ENCODE measurements at places on chromosomes 1 and 21. TPM values are rescaled to one million over a fixed set of nuclear protein-coding genes. Genes with fewer than 3 reads are reported as not detected.
A peak's percentile ranks its signal among the peaks of the same experiment; 100 is the strongest.

DNA sequence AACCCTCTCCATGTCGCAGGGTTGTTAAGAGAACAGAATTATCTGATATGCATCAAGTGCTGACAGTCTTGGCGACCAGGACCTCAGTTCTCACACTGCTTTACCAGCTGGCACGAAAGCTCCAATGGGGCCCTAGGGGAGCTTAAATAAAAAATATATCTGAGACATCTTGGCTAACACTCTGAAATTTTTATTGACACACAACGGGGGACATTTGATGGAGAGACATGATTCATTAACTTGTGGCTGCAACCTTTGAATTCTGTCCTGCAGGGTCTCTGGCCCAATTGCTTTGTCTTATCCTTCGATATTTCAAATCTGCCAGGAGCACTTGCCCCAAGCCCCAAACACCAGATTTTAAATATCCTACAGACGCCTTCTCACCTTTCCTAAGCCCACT lies 567.0 kb downstream of the AJAP1 start:
- H3K36me3 ChIP-seq = no peaks in the 10 kb centered on the region
- no peak for DNase-seq
- H3K4me3 ChIP-seq = no peak overlapping the region
- no peak overlapping the region for H3K27ac ChIP-seq

The LRRC8C gene
- 2.3 TPM for total RNA-seq

GRCh38 chr1:155473151-155473821 lies 89.3 kb downstream of the ASH1L start:
- no peaks in the 10 kb centered on the region for H3K4me1 ChIP-seq
- no peaks in the 10 kb centered on the region for H3K27me3 ChIP-seq
- no peaks in the 10 kb centered on the region for H3K36me3 ChIP-seq

GRCh38 chr1:204077979-204078696 lies 5.2 kb downstream of the SOX13 start:
- no peaks in the 10 kb centered on the region for H3K36me3 ChIP-seq
- H3K27ac ChIP-seq = peak overlapping the region; percentile 81
- H3K27me3 ChIP-seq = no peaks in the 10 kb centered on the region

The APOBEC4 gene
- not detected for total RNA-seq

GRCh38 chr1:104574620-104575019 lies 824.9 kb downstream of the AMY1C start:
- no peak overlapping the region for H3K27ac ChIP-seq
- no peak overlapping the region for H3K4me3 ChIP-seq
- no peaks in the 10 kb centered on the region for H3K4me1 ChIP-seq

- no peak overlapping the region for H3K4me3 ChIP-seq
- no peak overlapping the region for H3K27ac ChIP-seq
- peaks cover 7% of the 10 kb centered on the region for H3K4me1 ChIP-seq
- H3K27me3 ChIP-seq = peaks cover 5% of the 10 kb centered on the region
- H3K36me3 ChIP-seq = no peaks in the 10 kb centered on the region
Observed at GRCh38 chr1:43043695-43044094, 85.0 kb upstream of the SLC2A1 start.

The REN gene
- 0.38 TPM for total RNA-seq

DNA sequence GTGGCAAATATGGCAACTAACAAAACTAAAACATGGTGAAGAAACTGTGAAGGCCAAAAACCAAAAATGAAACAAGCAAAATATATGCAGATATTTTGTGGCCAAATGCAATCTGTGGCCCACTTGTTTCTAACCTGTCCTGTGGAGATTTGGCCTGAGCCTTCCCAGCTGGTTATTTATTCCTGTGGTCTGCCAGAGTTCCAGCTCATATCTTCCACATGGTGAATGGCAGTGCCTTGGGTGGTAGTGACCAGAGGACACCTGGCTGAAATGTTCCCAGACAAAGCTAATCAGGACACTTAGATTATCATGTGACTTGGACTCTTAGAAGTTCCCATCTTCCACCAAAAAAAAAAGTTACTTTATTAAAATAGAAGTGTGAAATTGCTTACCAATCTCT lies 39.7 kb downstream of the RNASEL start:
- no peaks in the 10 kb centered on the region for H3K4me1 ChIP-seq
- no peak for DNase-seq

GRCh38 chr1:213457186-213457585 lies 406.1 kb downstream of the RPS6KC1 start:
- H3K4me3 ChIP-seq = no peak overlapping the region
- DNase-seq = no peak
- H3K4me1 ChIP-seq = no peaks in the 10 kb centered on the region
- no peaks in the 10 kb centered on the region for H3K36me3 ChIP-seq
- no peaks in the 10 kb centered on the region for H3K27me3 ChIP-seq
- no peak overlapping the region for H3K27ac ChIP-seq

The SYCP1 gene
- not detected for total RNA-seq

The RGS16 gene
- total RNA-seq = 1.2 TPM

The DNMT3L gene
- total RNA-seq = not detected

- no peak overlapping the region for H3K4me3 ChIP-seq
- peaks cover 50% of the 10 kb centered on the region for H3K27me3 ChIP-seq
- no peaks in the 10 kb centered on the region for H3K36me3 ChIP-seq
- H3K4me1 ChIP-seq = peaks cover 3% of the 10 kb centered on the region
Observed at GRCh38 chr1:34360574-34360973, 183.9 kb downstream of the C1orf94 start.

The VANGL1 gene
- 20.0 TPM for total RNA-seq

DNA sequence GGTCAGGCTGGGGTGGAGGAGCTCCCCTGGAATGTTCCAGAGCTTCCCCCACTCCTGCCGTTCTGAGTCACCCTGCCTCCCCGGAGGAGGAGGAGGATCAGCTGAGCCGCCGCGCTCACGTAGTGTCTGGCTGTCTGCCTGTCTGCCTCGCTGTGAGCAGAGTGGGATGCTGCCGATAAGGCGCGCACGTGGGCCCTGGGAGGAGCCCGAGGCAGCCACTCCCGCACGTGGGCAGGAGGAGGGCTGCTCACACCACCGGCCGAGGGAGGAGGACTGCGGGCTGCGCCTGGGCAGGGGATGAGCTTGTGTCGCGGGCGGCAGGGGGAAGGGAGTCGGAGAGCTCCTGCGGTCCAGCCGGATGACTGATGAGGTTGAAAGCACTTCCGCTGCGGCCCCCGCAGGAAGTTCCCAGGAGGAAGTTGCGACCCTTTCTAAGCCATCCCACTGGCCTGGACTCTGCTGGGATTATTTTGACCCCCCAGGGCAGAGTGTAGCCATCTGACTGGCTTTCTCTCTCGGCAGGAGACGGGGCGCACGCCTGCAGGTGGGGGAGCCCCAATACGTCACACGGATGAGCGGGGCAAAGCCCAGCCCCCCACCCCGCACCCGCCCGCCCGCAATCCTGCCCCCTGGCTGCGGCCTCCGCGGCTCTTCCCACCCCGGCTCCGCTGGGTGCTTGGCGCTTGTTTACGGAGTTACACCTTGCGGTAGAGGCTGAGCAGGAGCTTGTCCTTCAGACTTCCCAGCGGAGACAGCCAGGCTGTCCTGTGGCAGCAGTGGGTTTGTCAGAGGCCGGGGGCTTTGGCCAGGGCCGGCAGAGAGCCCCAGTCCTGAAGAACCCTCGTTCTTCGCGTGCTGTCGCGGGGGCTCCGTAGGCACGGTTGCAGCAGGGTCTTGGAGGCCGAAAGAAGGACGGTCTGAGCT lies 9.8 kb downstream of the PDXK start:
- peak overlapping the region; percentile 63 for H3K27ac ChIP-seq
- H3K4me3 ChIP-seq = peak overlapping the region; percentile 68
- peak; percentile 64 for DNase-seq
- H3K36me3 ChIP-seq = peaks cover 5% of the 10 kb centered on the region
- peaks cover 73% of the 10 kb centered on the region for H3K4me1 ChIP-seq

- H3K36me3 ChIP-seq = no peaks in the 10 kb centered on the region
- no peaks in the 10 kb centered on the region for H3K27me3 ChIP-seq
- no peak overlapping the region for H3K27ac ChIP-seq
- H3K4me1 ChIP-seq = peaks cover 39% of the 10 kb centered on the region
Observed at GRCh38 chr1:170064821-170065220, 9.7 kb downstream of the KIFAP3 start.

The CFH gene
- 73.7 TPM for total RNA-seq

The NBPF20 gene
- 1.3 TPM for total RNA-seq

DNA sequence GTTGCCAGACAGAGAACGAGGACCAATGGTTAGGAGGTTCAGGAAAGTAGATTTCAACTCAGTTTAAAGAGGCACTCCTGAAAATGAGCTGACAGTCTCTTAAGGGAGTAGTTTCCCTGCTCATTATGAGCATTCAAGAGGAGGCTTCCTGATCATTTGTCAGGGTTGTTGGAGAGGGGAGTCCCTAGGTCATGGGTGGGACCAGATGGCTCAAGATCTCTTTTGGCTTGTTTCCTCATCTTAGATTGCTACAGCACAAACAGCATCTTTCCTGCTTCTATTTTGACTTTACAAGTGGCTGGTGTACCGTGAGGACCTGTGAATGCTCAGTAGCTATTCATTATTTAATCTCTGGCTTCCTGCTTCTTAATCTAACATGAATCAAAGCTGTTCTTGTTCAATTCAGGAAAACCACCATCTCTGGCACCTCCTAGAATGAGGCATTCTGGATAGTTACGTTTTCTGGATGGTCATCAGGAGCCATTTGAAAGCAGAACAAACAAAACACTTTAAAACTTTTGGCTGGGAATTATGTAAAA lies 47.6 kb downstream of the PEX14 start:
- peaks cover 7% of the 10 kb centered on the region for H3K4me1 ChIP-seq
- no peak overlapping the region for H3K4me3 ChIP-seq
- no peaks in the 10 kb centered on the region for H3K27me3 ChIP-seq
- peaks cover 9% of the 10 kb centered on the region for H3K36me3 ChIP-seq

The CBR3 gene
- total RNA-seq = 114 TPM

- H3K27me3 ChIP-seq = no peaks in the 10 kb centered on the region
- H3K4me3 ChIP-seq = no peak overlapping the region
- DNase-seq = no peak
- H3K27ac ChIP-seq = no peak overlapping the region
- no peaks in the 10 kb centered on the region for H3K4me1 ChIP-seq
Observed at GRCh38 chr1:217747156-217747769, 116.1 kb downstream of the SPATA17 start.

Measured in esophagus squamous epithelium (tissue), 5 donors.